ENCODE measurements at places on chromosomes 2 and 18.

- DNase-seq = no peak
These were observed 61.4 kb downstream of the RPL31 start for GRCh38 chr2:101063352-101064124.

DNA sequence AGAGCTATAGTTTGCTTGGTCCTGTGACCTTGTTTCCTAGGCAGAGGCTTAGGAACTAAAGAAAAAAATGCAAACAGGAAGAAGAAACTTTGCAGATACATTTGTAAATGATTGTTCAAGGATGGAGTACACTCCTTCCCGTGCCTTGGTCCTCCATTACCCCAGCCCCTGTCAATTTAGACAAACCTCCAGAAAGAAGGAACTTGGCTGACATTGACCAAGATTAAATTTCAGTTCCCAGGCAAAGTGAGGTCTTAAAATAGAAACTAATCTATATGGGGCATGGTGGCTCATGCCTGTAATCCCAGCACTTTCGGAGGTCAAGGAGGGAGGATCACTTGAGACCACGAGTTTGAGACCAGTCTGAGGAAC lies 179.9 kb upstream of the FN1 start:
- DNase-seq = no peak

- DNase-seq = no peak
These were observed 165.2 kb downstream of the RAPGEF4 start for GRCh38 chr2:172900871-172901270.

DNA sequence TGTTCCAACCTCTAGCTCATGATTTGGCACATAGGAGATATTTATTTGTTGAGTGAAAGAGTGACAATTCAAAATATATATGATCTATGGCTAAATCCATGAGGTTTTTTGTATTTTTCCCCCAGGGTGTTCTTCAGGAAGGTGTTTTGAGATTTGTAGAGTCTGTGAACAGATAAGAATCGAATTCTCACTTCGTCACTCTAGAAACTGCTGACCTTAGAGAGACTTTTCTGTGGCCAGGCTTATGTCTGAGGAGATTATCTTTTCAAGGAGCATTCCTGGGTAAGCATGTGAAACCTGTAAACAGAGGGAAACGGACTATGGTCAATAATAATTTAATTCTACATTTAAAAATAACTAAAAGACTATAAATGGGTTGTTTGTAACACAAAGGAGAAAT lies 849 bp upstream of the ITGB6 start:
- no peak for DNase-seq

- DNase-seq = no peak
These were observed 776 bp downstream of the TBR1 start for GRCh38 chr2:161416708-161417437.

DNA sequence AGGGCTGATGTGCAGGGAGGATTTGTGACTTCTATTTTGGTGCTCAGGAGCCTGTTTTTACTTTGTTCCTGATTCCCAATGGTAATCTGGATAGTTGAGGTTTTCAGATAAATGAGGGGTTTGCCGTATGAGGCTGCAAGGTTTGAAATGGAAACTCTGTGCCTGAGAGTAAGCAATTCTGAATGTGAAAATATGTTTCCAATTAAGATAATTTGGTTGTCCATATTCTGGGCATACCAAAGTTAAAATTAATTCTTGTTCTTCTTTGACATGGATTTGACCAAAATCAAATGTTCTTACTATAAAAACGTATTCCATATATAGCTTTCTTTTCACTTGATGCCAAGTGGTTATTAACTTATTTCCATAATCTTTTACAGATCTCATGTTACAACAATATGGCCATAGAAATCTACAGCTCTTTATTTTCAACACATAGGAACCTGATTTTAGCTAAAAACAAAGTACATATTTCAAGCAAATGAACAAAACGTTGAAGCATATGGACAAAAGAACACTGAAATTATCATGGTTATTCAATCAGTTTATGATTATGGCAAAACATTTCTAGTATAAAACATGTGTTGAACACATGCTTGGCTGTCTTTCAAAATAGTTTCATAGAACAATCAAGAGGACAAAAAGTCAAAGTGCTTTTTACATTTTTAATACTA lies 63.4 kb upstream of the ARHGAP28 start:
- no peak for DNase-seq

DNA sequence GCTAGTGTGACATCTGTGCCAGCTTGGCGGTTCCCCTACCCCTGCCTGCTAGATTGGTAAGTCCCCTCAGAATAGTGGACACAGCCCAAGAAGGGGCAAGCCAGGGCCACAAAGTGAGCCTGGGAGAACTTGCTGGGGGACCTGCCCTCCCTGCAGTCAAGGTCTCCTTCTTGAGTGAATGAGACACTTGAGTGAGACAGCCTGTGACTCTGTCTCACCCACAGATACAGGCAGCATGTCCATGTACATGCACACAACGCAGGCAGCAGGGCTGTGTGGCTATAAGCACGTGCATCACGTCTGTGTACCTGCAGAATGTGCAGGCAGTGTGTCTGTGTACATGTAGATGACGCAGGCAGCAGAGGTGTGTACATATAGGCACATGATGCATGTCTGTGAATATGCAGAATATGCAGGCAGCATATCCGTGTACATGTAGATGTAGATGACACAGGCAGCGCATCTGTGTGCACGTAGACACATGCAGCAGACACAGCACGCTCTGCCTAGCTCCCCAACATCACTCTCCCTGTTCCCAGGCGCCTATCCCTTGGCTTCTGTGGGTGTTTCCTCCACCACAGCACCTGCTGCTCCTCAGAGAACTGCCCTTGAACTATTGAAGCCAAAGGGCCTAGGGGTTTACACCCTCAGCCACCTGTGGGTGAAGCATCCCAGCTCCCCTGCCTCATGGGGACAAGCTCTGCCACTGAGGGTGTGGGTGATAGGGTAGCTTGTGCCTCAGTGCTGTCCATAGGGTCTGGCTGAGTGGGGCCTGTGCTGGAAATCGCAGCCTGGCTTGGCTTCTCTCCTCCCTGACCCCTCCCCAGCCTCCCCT lies 147.2 kb upstream of the TWIST2 start:
- DNase-seq = no peak

- no peak for DNase-seq
These were observed 77.6 kb downstream of the RBMS1 start for GRCh38 chr2:160415991-160416390.

GRCh38 chr2:217846321-217846743 lies 156.5 kb downstream of the TNS1 start:
- DNase-seq = no peak

DNA sequence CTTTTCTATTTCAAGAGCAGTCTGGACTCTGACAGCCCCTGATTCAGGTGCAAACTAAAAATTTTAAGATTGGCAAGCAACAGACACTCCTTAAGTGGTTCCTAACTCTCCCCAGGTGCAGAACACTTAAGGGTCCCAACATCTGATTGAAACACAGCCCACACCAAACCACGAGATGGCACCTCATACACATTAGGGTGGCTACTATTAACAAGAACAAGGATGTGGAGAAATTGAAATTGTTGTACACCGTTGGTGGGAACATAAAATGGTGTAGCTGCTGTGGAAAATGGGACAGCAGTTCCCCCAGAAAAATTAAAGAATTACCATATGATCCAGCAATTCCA lies 82.3 kb downstream of the POLR1A start:
- DNase-seq = no peak

All from small intestine (tissue), 16 donors.